A549 treated with ZK216348 at 1 μM for 4 hours (cell line): ENCODE measurements at places on chromosomes 3 and 15. TPM values are rescaled to one million over a fixed set of nuclear protein-coding genes. Genes with fewer than 3 reads are reported as not detected.

Gene CRABP1
- total RNA-seq = 1.0 to 2.1 TPM (median 1.3 TPM) in 5 replicates

Gene CLRN1
- total RNA-seq = not detected in 5 replicates

Gene HHATL
- total RNA-seq = not detected in 5 replicates

Gene CFAP20DC
- 1.8 to 3.2 TPM (median 2.4 TPM) in 5 replicates for total RNA-seq

Gene ADGRG7
- not detected in 5 replicates for total RNA-seq

Gene ZPLD1
- total RNA-seq = 0.04 to 0.05 TPM in 2 of 5 replicates, not detected in the others

Gene ASB14
- total RNA-seq = not detected in 5 replicates

Gene HMCES
- total RNA-seq = 39.4 to 45.5 TPM (median 40.0 TPM) in 5 replicates

Gene BBX
- 9.1 to 21.7 TPM (median 17.3 TPM) in 5 replicates for total RNA-seq

Gene ILDR1
- not detected in 5 replicates for total RNA-seq

Gene SYNM
- total RNA-seq = 32.8 to 41.3 TPM (median 38.0 TPM) in 5 replicates

Gene AMT
- 0.24 to 0.54 TPM (median 0.37 TPM) in 5 replicates for total RNA-seq

Gene SHC4
- 0.54 to 1.4 TPM (median 0.80 TPM) in 5 replicates for total RNA-seq

Gene NUSAP1
- total RNA-seq = 60.4 to 83.0 TPM (median 69.7 TPM) in 5 replicates

Gene GOLGA6L7
- not detected in 5 replicates for total RNA-seq

Gene DAZL
- total RNA-seq = not detected in 5 replicates

Gene ZNF770
- total RNA-seq = 6.9 to 17.7 TPM (median 16.0 TPM) in 5 replicates

Gene GRIP2
- total RNA-seq = 0.52 to 2.0 TPM (median 1.4 TPM) in 5 replicates
